ENCODE measurements at places on chromosomes 3 and 15.

DNA sequence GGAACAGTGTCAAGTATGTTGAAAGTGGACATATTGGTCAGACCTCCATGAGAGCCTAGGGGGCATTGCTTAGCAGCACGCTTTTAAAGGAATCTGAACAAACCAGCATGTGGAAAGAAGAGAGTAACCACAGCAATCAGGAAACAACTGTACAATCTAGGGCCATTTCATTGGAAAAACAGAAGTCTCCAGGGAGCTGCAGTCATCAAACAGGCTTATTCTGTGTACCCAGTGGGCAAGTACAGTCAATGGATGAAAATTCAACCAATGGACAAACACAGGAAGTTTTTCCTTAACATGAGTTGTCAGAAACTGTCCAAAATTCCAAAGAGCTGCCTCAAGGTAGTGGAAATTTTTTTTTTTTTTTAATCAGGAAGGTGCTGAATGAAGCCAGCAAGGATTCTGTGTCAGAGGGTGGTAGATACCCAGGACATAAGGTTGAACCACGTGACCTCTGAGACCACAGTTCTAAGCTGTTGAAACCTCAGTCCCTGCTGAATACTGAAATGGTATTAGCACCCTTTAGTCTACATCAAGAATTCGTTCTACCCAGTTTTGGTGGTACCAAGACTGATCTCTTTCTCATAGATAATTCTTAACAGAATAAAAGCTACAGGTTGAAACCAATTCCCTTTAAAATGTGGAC lies 4.4 kb upstream of the DLG1 start:
- DNase-seq, result no peak

DNA sequence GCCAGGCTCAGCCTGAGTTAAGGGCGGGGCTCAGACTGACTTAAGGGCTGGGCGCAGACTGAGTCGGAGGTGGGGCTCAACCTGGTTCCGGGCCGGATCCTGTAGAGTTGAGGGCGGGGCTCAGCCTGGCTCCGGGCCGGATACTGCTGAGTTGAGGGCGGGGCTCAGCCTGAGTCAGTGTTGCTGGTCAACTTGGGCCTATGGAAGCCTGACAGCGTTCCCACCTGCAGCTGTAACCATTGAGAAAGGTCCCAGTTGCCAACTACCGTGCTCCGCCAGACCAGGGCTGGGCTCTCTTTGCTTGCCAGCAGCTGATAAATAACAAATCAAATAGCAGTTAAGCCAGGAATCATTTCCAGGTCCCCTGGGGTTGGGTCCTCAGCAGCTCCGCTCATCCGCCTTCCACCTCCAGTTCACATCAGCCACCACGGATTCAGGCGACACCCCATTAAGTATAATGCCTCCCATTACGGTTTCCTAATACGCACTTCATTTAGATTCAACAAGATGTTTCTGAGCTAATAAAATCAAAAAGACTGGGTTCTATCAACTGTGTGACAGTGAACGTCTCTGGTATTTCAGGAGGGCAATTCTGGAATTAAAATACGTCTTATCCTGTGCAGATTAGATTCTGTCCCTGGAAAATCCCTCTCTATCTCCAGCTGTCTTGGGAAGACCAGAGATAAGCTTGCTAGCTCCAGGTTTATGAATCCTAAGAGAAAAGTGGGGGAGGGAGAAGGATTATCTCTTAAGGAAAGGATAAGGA lies 7.3 kb downstream of the GRIP2 start:
- DNase-seq, result peak; percentile 81

DNA sequence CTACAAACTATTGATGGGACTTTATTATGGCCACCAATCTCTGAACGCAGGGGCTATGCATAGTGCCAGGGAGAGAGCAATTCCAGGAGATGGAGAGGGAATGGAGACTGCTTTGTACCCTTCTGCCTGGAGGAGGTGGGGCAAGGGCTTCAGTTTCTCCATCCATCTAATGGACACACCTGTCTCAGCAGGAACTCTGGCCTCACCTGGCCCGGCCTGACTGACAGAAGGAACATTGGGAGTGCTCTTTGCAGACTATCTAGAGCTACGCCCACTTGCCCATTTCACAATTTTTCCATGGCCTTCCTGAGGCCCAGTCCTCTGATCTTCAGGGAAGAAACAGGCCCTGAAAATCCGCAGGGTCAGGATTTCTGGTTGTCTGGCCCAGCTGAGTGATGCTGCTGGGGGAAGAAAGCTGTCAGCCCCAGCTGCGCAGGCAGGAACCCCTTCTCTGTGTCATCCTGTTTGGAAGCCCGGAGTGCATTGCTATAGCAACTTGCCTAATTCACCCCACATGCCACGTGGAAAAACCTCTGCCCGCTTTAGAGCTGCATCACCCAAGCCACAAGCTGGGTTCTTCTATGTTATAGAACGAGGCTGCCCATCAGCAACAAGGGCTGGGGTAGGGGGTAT lies 6.4 kb downstream of the ITGA11 start:
- no peak for DNase-seq

DNA sequence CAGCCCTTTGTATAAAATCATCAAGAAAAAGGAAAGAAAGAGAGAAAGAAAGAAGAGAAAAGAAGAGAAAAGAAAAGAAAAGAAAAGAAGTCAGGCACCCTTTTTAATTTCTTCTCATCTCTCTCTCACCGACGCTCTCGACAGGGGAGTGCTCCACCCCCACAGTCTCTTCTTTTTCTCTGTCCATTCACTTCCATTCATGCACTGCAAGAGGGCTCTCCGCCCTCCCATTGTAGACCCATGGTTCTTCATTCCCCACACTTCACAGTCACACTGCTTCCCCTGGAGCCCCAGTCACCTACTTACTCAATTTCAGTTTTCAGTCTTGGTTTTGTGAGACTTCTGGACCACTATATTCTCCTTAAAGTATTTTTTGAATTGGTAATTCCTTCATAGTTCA lies 254.7 kb downstream of the SOX2 start:
- no peak for DNase-seq

DNA sequence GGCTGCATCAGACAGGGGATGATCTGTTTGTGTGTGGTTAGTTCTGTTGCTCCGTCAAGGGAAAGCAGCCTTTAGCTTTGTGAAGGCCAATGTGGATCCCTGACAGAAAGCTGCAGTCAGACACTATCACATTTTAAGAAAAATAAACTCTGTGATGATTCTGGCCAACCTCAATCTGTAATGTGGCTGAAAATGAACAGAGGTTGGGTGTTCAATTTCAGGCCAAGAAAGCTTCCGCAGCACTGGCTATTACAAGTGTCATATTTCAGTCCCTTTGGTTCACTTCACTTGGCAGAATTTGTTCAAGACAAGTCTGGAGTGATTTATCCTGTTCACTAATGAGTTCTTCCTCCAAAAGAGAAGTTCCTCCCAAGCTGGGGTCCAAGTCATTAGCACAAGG lies 571.8 kb upstream of the IL12A start:
- DNase-seq, result no peak

DNA sequence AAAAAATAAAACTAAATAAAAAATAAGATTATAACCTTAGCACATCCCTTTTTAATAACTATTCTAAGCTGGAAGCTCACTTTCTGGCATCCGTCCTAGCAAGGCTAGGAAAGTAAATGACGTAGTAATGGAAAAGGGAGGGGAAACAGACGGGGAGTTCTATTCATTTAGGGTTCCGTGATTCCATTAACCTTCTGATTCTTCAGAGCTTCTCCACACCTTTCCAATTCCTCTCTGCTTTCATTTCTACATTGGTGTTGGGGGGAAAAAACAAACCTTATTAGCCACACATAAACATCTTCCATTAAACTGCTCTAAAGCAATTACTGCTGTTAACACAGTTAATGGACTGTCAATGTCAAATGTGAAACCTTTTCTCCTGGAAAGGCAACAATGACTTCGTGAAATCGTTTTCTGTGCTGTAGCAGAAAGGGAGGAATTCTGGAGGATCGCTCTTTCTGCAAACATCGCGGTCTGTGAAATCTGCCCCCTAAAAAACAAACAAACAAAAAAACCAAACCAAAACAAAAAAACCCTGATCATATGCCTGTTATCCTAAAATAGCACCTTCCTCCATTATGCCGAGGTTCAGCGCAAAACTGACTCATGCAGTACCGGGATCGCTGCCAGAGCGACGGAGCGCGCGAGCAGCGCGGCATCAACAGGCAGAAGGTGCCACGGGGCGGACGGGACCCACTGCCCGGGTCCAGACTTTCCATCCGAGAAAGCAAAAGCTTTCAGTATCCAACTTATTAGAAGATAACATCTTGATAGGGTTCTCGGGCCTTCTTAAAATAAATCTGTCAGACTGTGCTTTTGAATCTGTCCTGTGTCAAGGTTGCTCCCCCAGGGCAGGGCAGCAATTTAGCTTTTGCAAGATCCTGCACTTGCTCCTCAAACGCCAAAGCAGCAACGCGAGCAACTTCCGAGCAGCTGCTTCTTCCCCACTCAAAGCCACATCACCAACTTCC lies 156.2 kb downstream of the FGF12 start:
- peak; percentile 78 for DNase-seq

- no peak for DNase-seq
Observed at GRCh38 chr3:119351581-119351980, 57.4 kb downstream of the ARHGAP31 start.

GRCh38 chr3:124969190-124969589 lies 34.6 kb upstream of the MUC13 start:
- no peak for DNase-seq

- no peak for DNase-seq
Observed at GRCh38 chr15:82545002-82545401, 4.7 kb upstream of the RPS17 start.

GRCh38 chr3:136783708-136784191 lies 31.6 kb upstream of the STAG1 start:
- no peak for DNase-seq

- no peak for DNase-seq
Observed at GRCh38 chr3:37968813-37969595, 21.6 kb upstream of the VILL start.
